ENCODE measurements at places on chromosomes 6 and 20.

GRCh38 chr6:12415980-12416598 lies 125.9 kb downstream of the EDN1 start:
- DNase-seq, result no peak

DNA sequence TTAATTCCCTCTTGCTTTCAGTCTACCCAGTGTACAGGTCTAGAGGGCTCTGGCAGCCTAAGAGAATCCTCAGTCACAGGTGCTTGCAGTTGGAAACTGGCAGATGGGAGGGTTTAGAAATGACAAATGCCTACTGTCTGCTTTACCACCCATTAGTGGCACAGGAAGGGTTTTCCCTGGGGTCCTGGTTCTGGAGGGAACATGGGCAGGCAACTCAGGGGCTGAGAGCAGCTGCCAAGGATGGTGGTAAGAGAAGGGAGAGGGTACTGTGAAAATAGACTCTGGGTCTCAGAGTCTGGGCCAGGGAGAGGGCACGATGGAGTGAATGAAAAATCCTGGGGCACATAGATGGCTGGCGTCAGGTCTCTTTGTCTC lies 103.5 kb downstream of the TCP11 start:
- no peak for DNase-seq

GRCh38 chr20:32271620-32272019 lies 5.8 kb upstream of the KIF3B start:
- DNase-seq, result no peak

GRCh38 chr6:144653885-144654505 lies 368.9 kb downstream of the UTRN start:
- no peak for DNase-seq

DNA sequence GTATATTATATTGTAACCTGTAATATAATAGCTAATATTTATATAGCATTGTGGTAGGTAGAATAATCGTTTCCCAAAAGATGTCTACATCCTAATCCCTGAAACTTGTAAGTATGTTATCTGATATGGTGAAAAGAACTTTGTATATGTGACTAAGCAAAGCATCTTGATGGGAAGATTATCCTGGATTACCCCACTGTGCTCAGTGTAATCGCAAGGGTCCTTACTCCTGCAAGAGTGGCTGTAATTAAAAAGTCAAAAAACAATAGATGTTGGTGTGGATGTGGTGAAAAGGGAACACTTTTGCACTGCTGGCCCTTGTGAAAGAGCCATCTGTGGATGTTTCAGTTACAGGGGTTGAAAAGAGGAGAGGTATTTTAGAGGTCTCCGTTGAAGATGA lies 95.2 kb downstream of the EDN1 start:
- DNase-seq, result no peak

GRCh38 chr6:169212436-169212835 lies 41.2 kb downstream of the THBS2 start:
- no peak for DNase-seq

- no peak for DNase-seq
Measured at GRCh38 chr6:64325093-64325492, 689.5 kb downstream of the PHF3 start.

DNA sequence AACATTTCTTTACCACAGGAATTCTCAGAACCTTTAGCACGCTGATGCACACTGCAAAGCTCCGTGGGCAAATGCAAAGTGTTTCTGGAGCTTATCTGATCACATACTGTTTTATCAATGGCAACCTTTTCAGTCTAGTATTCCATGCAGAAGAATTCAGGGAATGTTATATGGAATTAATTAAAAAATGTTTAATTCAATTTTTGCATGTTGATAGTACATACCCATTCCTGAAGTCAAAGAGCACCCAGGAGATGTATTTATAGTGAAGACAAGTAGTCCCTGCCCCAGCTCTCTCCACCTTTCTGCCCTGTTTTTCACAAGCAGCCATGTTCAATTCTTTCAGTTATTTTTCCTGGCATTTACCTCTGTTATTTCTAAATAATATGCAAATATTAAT lies 55.2 kb downstream of the DTNBP1 start:
- DNase-seq, result no peak

GRCh38 chr6:162882801-162883481 lies 155.2 kb downstream of the PACRG start:
- no peak for DNase-seq

- no peak for DNase-seq
Measured at GRCh38 chr6:9100869-9101580, 665.7 kb upstream of the SLC35B3 start.

DNA sequence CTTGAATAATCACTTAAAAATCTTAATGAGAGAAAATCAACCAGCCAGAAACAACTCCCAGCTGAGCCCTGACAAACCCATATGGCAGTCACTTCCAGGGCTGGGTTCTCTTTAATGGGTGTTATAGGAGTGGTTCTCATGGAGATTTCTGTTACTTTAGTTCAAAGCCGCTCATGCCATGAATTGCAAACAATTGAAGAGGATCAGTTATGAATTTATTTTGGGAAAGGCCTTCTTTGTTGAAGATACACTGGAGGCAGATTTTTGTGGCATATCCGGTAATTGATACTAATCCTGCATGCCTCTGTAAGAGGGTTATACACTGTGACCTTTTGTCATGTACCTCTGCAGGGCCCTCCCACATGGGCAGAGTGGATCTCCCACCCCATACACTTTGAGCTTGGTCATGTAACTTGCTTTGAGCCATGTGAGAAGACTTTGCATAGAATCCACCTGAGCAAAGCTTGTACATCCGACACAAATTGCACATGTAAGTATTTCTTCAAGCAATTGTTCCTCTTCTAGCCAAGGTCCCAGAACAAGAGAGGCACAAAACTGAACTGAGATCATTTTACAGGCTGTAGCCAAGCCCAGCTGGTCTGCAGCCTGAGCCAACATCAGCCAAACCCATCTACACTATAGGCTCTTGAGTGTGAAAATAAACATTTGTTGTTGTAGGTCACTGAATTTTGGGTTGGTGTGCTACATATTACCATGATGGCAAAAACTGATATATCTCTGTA lies 492.3 kb downstream of the PREX1 start:
- DNase-seq, result no peak

DNA sequence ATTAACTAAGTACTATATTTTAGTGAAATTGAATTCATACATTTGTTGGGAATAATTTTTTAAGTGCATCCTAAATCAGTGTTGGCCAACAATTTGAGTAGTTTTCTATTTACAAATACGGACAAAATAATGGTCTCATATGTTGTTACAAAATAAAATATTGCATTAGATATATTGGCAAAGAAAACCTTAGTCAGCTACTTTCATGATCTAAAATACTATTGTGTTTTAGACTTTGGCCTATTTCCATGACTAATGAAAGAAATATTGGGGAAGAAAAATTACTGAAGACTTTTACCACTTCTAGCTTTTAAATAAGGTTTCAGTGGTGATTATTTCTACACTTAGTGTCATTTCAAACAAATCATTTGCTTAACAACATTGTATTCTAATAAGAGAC lies 498.0 kb downstream of the KHDRBS2 start:
- no peak for DNase-seq

- DNase-seq, result no peak
Measured at GRCh38 chr20:19428324-19428723, 215.9 kb downstream of the SLC24A3 start.

DNA sequence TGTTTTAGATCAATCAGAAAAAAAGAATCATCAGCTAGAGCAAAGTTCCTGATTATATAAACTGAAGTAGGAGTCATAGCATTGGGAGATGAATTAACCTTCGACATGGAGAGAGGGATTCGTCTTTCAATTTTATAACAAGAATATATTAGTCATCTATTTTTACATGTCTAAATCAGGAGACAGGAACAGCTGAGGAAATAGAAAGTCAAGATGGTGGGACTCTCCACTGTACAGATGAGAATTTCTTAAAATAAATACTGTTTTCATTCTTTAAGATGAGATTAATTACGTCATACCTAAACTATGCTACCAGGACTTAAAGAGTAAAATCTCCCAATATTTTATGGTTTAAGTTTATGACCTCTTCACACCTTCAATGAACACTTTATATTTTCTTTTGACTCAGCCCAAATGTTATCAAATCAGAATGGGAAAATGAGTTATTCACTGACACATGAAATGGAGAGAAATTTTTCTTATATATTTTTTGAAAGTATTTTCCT lies 1137.7 kb downstream of the EPHA7 start:
- no peak for DNase-seq

DNA sequence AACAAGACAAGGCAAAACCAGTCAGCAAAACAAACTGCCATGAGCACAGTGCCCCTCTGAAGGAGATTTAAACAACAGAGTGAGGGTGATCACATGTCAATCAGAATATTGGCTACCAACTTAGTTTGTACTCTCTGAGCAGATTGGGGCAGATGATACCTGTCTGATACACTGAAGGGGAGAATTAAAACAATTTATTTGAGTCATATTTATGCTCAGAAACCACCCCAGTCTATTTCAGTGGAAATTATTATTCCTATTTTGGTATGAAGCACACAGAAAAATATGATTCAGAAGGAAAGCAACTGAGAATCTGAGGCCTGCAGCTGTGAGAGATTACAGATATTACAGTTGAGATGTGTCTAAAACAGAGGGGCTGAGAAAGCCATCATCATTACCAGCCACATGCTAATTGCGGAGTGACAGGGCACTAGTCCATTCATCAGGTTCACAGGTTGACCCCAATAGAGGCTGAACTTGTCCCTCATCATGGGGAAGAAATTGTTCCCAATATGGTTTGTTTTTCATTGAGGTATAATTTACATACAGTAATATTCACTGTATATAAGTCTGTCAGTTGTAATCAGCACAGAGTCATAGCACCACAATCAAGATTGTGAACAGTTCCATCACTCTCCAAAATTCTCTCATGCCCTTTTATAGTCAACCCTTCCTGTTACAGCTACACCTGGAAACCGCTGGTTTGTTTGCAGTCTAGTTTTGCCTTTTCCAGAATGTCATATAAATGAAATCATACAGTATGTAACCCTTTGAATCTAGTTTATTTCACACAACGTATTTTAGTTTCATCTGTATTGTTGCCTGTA lies 134.5 kb downstream of the AKAP7 start:
- DNase-seq, result no peak

- no peak for DNase-seq
Measured at GRCh38 chr6:102686461-102686860, 1293.0 kb downstream of the GRIK2 start.

DNA sequence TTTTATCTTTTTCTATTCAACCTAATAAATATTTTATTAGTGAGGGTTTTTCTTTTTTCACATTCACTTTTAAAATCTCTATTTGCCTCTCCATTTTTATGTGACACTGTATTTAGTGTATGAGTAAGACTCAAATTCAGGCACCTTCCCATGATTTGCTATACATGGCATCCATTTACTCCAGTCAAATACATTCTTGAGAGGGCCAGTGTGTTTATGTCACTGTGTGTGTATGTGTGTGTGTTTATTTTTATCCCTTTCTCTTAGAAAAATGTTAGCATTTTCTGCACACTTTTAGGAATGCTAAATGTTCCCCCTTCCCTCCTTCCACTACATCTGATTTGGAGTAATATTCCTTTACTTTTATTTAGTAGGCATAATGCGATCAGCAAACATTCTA lies 290.0 kb downstream of the PACRG start:
- DNase-seq, result no peak

DNA sequence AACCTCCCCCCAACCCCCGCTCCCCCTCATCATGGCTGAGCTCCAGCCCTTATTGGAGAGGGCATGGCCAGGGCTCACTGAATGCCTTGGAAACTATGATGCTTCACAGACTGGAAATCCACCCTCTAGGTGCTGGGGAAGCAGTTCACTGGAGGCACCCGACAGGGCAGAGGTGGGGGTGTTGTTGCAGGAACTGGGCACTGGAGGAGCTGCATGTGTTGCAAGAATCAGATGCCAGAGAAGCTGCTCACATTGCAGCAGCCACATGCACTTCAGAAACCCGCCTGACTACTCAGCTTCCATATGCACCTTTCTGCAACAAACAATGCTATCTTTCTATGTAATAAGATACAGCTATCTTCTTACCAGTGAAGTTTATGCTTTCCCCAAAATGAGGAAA lies 7.9 kb upstream of the TBPL1 start:
- no peak for DNase-seq

DNA sequence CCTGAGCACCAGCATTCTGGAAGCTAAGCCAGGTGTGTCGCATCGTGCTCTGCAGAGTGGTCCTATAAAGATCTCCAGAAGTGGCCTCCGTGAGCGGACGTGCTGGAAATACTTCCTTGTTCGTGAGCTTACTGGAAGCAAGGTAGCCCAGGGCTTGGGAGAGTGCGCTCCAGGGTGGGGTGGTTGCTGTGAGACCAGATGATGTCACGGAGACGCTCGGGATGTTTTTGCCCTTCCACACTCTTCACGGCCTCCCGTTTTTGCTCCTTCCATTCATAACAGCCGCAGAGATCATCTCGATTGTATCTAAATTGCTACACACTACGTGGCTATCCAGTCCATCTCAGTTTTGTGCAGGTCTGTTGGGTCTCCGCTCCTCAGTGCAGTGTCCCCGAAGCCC lies 373.4 kb downstream of the THBS2 start:
- DNase-seq, result no peak

GRCh38 chr6:108921547-108922361 lies 73.5 kb downstream of the ARMC2 start:
- no peak for DNase-seq

DNA sequence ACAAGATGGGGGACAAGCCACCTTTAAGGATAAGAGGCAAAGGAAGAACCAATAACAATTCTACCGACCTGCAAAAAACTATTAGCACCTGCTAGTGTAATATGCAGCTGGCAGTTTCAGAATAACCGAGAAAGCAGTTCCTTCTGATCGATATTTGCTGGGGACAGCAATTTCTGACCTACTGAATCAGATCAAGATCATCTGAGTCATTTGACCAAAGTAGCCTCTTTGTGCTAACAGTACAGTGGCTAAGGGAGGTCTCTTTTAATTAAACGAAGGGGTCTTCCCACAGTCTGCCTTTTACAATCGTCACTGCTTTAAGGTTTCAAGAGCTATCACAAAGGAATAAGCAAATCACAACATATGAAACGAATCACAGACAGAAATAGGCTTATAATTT lies 318.9 kb downstream of the BTBD9 start:
- DNase-seq, result no peak

DNA sequence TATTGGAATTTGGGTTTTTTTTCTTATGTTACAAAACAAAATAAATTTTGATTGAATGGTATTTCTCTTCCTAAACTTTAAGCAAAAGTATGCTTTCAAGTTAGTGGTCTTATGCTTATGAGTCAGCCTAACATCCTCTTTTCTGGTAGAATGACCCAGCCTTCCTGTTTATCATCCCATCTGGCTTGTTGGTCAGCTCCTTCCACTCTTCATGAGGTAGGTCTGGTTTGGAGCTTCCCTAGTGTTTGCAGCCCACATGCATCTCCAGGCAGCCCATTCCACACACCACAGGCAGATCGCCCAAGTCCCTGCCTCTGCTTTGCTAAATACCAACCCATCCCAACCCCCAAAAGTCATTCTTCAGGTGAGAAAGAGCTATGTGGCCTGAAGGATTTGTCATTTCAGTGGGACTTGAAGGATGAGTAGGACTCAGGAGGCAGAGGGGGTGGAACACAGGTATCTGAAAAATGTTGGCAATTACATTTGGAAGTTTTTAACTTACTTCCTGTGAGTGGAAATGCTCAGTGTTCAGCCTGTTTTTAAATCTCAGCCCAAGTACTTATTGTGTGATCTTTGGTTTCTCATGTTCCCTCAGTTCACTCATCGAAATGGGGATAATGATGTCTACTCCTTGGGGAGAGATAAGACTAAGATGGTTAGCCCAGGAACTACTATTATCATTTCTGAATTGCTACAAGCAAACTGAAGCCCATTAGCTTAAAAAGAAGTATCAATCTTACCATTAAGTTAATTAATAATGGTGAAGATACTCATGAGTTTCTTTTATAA lies 294.0 kb downstream of the ADGB start:
- no peak for DNase-seq
